ENCODE measurements at places on chromosomes 5 and 9.

DNA sequence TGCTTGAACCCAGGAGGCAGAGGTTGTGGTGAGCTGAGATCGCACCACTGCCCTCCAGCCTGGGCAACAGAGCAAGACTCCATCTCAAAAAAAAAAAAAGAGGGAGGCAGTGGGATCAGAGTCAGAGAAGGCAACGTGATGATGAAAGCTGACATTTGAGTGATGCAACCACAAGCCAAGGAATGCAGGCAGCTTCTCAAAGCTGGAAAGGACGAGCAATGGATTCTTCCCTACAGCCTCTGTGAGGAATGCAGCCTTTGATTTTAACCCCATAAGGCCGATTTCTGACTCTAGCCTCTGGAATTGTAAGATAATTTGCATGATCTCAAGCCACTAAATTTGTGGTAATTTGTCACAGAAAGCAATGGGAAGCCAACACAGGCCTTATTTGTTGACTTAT is 9.8 kb downstream of the TGFBI start:
- DNase-seq = no peak

DNA sequence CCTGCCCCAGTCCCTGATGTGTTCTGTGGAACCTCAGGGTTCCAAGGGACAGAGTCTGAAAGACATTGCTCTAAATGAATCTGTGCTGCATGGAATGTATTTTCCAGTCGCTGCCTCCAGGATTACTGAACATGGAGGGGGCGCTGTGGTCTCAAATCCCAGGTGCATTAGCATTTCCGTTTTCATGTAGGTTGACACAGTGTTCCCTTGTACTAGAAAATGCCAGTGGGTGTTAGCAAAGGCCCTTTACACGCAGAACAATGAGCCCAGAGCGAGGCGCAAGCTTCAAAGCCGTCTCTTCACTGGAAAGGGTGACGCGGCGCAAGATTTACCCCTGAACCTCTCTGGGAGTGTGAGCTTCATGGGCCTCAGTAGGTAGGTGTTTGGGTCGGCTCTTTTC is 308.3 kb downstream of the SLIT3 start:
- no peak for DNase-seq

GRCh38 chr5:74433255-74433895 is 207.2 kb downstream of the ENC1 start:
- DNase-seq = peak; percentile 1

DNA sequence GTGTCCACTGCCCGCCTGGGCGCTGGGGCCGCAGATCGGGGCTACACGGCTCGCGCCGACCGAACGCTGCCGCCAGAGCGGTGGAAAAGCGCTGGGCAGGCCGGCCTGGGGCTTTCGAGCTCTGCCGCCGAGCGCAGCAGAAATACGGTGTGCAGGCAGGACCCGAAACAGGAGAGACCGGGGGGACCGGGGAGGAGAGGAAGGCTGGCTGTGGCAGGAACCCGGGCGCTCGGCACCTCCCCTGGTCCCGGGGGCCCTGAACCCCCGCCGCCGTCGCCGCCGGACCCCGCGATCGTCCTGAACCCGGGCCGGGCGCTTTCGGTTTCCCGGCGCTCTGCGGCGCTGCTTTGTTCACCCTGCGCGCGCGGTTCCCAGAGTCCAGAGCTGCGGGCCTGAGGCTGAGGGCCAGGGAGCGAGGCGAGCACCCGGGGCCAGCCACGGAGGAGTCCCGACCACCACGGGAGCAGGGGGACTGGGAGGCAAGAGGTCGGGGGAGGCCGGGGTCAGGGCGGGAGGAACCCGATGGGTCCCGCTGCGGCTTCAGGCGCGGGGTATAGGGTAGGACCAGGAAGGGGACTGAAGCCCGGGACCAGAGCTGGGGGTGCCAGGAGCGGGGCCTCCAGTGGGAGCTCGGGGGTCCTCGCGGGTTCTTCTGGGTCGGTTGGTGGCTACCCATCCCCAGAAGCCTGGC is 12.0 kb downstream of the IRX2 start:
- DNase-seq = no peak

DNA sequence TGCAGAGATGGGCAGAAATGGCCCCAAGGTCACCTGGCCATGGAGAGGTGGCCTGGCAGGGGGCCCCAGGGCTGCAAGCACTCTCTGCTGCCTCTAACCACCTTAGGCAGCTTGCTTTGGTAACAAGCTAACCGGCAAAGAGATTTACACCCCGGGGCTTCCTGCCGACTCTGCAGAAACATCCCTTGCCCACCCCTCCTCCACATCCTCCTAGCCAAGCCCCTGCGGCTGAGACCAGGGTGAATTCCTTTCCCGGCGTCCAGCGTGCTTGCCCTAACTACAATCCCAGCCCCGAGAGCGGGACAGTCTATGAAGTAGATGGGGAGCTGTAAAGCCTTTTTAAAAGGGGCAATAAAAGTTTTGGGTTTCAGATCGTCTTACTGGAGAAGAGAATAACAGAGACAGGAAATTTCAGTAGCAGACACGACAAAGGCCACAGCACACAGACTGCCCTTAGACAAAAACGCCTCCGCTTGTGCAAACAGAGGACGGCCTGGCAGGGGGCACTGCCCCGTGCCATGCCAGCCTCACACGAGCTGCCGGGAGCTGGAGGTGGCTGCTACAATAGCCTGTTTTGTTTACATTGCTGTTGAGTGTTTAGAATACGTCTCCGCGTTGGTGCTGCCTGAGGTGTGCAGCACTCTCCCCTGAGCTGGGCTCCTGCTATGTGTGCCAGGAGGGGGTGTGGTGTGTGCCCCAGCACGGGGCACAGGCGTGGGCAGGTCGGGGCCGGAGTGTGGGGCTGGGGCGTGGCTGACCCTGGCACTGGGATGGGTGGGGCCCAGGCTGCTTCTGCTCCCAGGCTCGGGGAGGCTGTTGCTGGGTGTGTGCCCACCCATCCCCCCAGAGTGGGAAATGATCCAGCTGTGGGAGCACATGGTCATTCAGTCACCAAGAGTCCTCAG is 15.3 kb downstream of the MYMK start:
- no peak for DNase-seq

GRCh38 chr5:149439899-149440542 is 60.9 kb upstream of the IL17B start:
- peak; percentile 35 for DNase-seq

DNA sequence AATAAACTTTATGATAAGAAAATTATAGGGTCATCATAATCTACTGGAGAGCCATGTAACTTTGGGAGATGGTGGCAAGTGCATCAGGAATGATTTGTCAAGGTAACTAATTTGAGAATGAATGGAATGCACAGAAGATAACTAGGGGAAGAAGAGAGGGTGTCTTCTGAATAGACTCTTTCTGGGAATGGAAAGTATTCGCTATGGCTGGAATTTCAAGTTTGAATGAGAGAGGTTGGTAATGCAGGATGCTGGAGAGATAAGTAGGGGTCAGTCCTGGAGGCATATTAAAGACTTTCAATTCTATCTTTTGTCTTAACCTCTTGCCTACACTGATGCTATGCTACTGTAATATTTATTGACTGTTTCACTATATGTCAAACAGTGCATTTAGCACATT is 714.2 kb downstream of the CETN3 start:
- DNase-seq = no peak

DNA sequence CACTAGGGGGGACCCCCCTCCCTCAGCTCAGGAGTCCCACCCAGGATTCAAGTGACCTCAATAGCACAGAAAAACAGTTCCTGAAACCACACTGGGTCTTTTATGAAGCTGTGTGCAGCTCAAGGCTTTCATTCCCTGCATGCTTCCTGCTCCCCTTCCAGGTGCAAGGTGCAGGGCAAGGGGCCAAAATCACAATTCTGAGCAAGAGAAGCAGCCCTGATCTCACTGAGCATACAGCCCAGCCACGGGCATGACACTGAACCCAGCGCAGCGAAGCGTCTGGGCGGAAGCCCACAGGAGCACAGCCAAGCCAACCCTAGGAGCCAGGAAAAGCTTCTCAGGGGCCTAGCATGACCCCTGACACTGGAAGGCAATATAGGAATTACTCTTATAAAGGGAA is 62.9 kb downstream of the IRX2 start:
- no peak for DNase-seq

- no peak for DNase-seq
Measured at GRCh38 chr9:94672811-94673487, 33.6 kb upstream of the FBP1 start.

DNA sequence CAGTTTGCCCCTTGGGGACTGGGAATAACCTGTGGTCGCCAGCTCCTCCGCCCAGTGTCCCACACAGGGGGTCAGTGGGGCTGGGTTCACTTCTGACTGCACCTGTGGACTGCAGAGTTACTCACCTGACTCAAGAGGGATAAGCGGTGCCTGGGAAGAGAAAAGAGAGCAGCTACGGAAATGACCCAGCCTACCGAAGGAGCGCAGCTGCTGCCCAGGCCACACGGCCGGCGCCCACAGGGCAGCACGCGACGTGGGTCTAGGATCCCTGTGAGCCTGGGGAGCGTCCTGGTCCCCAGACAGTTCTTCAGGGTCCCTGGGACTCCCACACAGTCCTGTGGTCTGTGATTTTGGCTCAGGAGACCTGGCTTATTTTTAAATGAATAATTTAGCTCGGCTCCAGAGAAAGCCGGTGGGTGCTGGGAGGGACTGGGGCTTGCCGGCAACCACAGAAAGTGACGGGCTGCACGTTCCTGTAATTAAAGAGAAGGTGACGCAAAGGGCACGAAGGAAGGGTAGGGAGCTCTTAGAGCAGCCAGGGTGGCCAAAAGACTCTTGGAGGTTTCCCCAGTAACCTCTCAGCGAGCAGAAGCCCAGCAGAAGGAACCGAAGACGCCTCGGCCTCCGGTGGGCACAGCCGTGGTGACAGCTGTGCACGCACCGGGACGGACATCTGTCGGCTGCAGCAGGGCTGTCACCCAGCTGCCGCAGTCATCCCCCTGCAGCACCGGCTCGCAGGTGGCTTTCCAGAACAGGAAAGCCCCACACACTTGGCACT is 97.5 kb upstream of the FCN2 start:
- DNase-seq = no peak

- no peak for DNase-seq
Measured at GRCh38 chr9:13128266-13128860, 151.1 kb downstream of the MPDZ start.

GRCh38 chr5:43312699-43313034 is 545 bp downstream of the HMGCS1 start:
- no peak for DNase-seq

GRCh38 chr5:80608731-80609130 is 38.7 kb upstream of the ANKRD34B start:
- DNase-seq = no peak

- no peak for DNase-seq
Measured at GRCh38 chr5:159010661-159011442, 88.9 kb downstream of the EBF1 start.

DNA sequence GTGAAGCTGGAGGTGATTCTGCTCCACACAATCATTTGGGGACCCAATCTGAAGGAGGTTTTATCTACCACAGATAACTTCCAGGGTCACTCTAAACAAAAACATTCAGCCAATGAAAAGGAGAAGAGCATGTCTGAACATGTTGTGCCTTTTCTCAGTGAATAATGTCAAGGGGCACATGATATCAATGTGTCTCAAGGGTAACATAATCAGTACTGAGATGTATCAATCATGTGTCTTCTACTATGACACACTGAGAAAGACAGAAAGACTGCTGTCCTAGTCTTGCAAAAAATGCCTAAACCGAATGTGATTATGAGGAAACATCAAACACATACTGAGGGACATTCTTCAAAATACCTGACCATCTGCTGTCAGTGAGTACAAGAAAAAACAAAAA is 25.4 kb upstream of the RASA1 start:
- no peak for DNase-seq

GRCh38 chr5:166430491-166431319 is 1860.7 kb upstream of the WWC1 start:
- DNase-seq = no peak
